ENCODE measurements at places on chromosomes 7 and 10. TPM values are rescaled to one million over a fixed set of nuclear protein-coding genes. Genes with fewer than 3 reads are reported as not detected.
A peak's percentile ranks its signal among the peaks of the same experiment; 100 is the strongest.

GRCh38 chr10:30538086-30538485 is 91.5 kb downstream of the LYZL2 start:
- DNase-seq: no peak

- peak; percentile 80 for DNase-seq
These were observed 9.3 kb upstream of the TET1 start for GRCh38 chr10:68550747-68551411.

- DNase-seq: no peak
These were observed 29.5 kb downstream of the BAG3 start for GRCh38 chr10:119680650-119681081.

DNA sequence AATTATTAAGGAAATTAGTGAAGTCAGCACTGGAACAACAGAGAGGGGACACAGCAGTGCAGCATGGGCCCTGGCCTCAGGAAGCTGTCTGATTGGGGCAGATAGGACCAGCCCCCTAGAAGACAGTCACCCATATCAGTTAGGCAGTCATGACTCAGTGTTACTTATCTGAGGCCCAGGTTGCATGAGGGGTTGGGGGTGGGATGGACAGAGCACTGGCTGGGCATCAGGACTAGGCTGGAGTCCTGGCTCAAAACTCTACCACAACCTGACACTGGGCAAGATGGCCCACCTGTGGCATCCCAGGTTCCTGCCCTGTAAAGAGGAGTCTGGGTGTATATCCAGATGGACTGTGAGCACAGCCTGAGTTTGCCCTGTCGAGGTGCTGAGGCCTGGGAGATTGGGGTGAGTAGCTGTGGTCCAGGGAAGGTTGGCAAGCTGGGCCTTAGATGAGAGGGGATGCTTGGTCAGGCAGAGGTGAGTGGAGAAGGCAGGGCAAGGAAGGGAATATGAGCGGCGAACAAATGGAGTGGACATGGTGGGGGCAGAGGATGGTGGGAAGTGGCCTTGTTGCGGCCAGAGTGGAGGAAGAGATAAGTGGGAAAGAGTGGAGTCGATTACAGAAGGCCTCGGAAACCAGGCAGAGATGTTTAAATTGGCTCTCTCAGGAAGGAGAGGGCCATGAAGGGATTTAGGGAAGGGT is 37.5 kb downstream of the HK1 start:
- DNase-seq: no peak

DNA sequence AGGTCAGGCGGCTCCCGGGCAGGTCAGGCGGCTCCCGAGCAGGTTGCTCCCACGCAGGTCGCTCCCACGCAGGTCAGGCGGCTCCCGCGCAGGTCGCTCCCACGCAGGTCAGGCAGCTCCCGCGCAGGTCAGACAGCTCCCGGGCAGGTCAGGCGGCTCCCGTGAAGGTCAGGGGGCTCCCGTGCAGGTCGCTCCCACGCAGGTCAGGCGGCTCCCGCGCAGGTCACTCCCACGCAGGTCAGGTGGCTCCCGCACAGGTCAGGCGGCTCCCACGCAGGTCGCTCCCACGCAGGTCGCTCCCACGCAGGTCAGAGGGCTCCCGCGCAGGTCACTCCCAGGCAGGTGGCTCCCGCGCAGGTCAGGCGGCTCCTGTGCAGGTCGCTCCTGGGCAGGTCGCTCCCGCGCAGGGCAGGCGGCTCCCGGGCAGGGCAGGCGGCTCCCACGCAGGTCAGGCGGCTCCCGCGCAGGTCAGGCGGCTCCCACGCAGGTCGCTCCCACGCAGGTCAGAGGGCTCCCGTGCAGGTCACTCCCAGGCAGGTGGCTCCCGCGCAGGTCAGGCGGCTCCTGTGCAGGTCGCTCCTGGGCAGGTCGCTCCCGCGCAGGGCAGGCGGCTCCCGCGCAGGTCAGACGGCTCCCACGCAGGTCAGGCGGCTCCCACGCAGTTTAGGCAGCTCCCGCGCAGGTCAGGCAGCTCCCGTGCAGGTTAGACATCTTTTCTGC is 30.7 kb downstream of the PTPRN2 start:
- no peak for DNase-seq

DNA sequence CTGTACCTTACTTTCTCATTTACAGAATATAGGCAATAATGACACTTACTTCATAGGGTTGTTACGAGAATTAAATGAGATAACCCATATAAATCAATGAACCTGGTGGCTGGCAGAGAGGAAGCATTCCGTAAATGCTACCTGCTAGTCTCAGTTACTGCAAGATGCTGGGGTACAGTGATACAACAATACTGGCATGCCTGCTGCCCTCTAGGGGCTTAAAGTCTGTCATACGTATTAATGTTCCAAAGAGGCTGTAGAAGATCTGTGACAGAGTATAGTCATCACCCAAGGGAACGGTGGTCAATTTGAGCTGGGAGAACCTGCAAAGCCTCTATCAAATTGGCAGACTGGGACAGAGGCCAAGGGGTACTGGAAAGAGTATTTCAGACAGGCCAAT is 421.5 kb downstream of the GPAM start:
- DNase-seq: no peak

DNA sequence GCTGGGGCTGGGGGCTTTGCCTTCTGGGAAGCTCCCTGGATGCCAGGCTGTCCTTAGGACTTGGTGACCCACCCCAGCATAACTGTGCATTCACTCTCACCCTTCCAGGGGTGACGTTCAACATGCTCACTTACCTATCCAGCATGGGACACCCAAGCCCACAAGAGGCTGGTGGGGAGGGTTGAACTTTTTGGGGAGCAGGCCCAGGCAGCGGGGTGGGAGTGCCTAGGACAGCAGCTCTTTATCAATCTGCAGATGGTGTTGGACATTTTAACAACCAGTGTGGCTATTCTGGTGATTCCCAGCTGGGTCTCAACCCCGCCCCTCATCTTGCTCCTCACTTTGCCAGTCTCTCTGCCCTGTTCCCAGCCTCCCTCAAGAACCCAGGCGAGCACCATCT is 86.4 kb downstream of the CDH23 start:
- DNase-seq: no peak

GRCh38 chr10:4698075-4698474 is 127.9 kb upstream of the AKR1E2 start:
- DNase-seq: no peak

GRCh38 chr10:60883187-60883586 is 60.8 kb downstream of the RHOBTB1 start:
- DNase-seq: peak; percentile 55

DNA sequence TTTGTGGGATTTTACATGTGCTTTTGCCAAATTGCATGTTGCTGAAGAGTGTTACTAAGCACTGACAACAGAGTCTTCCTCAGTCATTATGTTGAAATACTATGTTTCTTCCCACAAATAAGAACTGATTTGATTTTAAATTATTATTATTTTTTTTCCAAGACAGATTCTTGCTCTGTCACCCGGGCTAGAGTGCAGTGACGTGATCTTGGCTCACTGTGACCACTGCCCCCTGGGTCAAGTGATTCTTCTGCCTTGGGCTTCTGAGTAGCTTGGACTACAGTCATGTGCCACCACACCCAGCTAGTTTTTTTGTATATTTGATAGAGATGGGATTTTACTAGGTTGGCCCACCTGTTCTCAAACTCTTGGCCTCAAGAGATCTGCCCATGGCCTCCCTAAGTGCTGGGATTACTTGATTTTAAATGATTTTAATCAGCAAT is 42.3 kb downstream of the MINPP1 start:
- no peak for DNase-seq

- DNase-seq: no peak
These were observed 358.7 kb upstream of the MGMT start for GRCh38 chr10:129108378-129108777.

GRCh38 chr10:117094856-117095255 is 43.2 kb downstream of the VAX1 start:
- no peak for DNase-seq

DNA sequence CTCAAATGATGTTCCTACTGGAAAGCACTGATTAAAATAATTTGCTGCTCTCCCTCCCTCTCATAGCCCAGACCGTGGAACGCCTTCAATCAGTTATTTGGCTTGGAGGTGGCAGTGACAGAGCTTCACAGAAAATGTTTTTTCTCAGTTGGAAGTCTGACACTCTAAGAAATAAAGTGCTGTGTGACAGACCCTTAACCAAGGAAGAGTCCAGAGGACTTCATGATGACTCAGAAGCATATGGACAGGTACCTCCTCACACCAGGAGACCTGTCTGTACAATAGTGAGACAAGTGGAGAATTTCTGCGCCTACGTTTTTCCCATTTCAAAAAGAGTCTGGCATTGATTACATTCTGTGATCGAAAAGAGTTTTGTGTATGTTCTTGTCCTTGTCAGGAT is 295.5 kb downstream of the DOCK4 start:
- no peak for DNase-seq

- DNase-seq: no peak
These were observed 73.3 kb upstream of the CPXM2 start for GRCh38 chr10:123964953-123965352.

WDR86 gene
- total RNA-seq: 1.8 TPM

CALHM3 gene
- total RNA-seq: not detected

NCF1 gene
- not detected for total RNA-seq

CLCN1 gene
- total RNA-seq: 2.8 TPM

Measured in HT-29 (cell line).